ENCODE measurements at places on chromosomes 6 and 20.
A peak's percentile ranks its signal among the peaks of the same experiment; 100 is the strongest.

DNA sequence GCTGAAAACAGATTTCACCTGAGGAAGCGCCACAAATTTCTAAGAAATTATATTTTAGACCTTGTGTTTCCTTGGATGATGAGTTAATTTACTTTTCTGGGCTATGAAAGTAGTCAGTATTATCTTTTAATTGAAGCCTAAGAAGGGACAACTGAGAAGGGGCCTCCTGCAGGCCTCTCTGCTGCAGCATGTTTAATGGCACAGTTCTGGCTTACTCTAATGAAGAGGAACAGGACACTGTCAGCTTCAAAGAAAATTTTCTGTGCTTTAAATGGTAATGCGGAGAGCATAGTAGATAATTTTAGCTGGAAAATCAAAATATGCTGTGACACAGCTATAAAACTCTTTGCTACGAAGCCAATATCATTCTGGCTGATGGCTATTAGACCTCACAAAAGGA, 167.4 kb downstream of the HDGFL1 start:
- no peak for DNase-seq

GRCh38 chr6:136007345-136007744, 155.8 kb downstream of the PDE7B start:
- no peak for DNase-seq

DNA sequence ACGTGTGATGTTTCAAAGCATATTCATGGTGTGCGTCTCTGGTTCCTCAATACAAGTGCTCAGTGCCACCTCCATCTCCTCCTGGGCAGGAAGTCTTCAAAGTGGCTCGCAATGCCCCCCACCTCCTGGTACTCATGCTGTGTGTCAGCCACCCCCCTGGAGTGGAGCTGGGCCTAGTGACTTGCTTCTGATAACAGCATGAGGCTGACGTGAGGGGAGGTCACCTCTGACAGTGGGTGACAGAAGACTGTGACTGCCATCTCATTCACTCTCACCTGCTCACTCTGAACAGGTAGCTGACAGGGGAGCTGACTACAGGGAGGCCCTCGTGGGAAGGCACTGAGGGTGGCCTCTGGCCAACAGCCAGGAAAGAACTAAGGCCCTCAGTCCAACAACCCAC, 92.4 kb upstream of the NFATC2 start:
- DNase-seq = no peak

DNA sequence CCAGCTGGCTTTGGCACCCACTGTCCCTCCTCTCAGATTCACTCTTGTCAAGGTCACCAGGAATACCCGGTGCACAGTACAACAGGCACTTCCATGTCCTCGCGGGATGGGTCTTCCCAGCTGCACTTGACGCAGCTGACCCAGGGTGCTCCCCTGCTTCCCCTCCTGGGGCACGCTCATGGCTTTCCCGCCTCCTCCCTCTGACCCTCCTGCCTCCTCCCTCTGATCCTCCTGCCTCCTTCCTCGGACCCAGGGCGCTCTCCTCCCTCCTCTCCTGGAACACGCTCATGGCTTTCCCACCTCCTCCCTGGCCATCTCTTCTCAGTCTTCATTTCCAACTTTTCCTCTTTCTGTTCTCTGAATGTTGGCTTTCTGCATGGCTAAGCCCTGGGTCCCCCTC, 42.1 kb downstream of the FAM209B start:
- DNase-seq = no peak

GRCh38 chr6:55772730-55773129, 102.7 kb downstream of the BMP5 start:
- DNase-seq = no peak

DNA sequence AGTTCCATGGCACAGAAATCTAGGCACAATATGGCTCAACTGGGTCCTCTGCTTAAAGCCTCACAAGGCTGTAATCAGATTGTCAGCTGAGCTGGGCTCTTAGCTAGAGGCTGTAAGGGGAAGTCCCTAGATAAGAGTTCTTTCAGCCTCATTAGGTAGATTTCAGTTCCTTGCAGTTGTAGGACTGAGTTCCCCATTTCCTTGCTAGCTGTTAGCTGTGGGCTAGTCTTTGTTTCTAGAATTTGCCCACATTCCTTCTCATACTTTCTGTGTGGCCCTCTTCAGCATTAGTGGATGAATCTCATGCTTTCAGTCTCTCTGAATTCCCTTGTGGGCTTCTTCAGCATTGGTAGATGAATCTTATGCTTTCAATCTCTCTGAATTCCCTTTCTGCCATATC, 71.0 kb upstream of the MRAP2 start:
- DNase-seq = no peak

- DNase-seq = no peak
These were observed 218.3 kb upstream of the FLRT3 start for GRCh38 chr20:14555676-14556075.

- no peak for DNase-seq
These were observed 747.1 kb upstream of the ADGRB3 start for GRCh38 chr6:67887747-67888545.

- DNase-seq = no peak
These were observed 98.3 kb downstream of the MACROD2 start for GRCh38 chr20:14093652-14094051.

DNA sequence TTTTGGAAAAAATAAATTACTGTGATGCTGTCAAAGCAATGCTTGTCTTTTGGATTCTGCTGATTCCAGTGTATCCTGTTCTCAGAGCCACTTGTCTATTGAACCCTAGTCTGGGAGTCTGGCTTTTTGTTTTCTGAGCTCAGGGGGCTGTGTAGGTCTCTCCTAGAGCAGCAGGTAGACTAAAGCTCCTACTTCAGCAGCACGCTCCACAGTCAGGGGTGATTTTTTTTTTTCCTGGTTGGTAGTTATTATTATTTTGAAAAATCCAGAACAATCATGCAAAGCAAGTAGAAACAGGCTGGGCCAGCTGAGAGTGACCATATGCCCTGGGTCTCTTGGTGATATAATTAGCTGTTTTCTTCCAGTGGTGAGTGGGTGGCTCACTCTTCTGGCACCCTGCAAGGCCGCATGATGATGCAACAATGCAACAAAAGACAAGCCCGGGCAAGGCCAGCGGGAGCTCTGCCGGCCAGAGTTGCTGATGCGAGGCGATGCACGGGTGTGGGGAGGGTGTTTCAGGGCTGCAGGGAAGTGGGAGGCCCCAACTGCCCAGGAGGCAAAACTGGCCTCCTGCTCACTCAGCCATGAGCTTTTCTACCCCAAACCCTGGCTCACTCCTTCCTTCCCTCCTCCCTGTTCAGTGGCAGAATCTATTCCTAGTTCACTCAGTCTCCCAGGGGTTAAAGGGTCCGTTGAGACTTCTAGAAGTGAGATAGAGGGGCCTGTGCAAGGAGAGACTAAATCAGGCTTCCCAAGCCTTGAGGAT, 11.5 kb upstream of the CDKN1A start:
- DNase-seq = no peak

DNA sequence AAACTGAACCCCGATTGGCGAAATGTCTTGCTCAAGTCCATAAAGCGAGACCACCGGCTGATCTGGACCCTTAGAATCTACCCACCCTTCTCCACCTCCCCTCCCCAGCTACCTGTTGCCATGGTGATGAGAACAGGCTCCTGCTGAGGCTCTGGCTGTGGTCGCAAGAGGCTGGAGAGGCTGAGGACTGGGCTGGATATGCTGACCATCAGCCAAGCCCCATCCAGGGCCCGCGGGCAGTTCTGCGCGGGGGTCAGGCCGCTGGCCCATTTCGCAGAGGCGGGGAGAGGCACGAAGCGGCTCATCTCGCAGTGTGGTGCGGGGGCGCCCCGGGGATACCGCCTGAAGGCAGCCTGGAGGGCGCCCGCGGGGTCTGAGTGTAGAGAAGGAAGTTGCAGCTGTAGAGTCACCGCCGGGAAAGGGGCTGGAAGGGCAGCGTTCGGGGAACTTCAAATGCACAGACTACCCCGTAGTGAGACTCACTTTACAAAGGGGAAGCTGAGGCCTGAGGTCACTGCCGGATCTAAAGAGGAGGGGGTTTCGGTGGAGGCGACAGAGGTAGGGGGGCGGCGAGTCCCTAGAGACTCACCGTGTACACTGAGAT, 671 bp downstream of the TAPBP start:
- peak; percentile 46 for DNase-seq

DNA sequence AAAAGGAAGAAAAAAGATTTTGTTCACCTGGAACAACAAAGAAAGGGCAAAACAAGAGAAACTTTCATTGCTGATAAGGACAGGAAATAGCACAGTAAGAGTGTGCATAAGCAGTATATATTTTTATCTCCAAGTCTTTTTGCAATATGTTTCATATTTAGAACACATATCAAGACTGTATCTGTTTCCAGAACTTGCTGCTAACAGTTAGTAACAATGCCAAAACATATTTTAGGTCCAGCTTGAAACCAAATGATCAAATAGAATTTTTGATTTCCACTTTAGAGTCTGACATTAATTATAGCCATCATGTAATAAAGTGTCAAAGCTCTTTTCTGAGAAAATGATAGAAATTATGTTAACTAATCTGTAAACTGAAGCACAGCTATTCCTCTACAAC, 143.5 kb upstream of the SUPT3H start:
- DNase-seq = no peak

GRCh38 chr6:33828764-33829731, 25.2 kb upstream of the MLN start:
- DNase-seq = no peak

- no peak for DNase-seq
These were observed 4.6 kb upstream of the TNFRSF6B start for GRCh38 chr20:63691711-63692435.

DNA sequence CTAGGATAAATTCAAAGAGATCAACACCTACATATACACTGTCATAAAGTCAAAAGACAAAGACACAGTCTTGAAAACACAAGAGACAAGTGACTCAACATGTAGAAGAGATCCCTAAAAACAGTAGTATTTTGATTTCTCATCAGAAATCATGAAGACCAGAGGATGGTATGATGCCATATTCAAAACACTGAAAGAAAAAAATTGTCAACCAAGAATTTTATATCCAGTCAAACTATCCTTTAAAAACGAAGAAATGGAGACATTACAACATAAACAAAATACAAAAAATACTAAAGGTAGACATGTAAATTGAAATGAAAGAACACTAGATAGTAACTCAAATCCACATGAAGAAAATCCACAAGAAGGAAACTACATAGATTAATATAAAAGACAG, 27.3 kb upstream of the HBS1L start:
- no peak for DNase-seq

DNA sequence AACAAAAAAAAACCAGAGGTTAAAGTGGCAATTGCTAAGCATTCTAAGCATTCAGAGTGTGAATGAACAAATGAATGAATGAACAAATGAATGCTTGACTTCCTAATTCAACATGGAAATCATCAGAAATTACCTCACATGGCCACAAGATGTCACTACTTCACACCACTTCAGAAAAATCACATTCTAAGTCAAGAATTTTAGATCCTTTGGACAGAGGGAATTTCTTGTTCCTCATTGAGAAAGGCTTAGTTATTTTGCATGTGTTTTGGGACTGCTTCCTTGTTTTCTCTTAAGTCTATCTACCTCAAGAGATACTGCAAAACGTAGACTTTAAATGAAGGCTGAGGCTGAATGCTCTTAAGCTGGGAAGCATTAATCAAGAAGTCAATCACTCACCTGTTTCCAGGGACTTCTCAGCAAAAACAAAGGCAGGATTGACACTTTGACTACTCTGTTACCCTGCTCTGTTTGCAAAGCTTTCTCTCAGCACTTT, 120.2 kb downstream of the MBOAT1 start:
- no peak for DNase-seq

DNA sequence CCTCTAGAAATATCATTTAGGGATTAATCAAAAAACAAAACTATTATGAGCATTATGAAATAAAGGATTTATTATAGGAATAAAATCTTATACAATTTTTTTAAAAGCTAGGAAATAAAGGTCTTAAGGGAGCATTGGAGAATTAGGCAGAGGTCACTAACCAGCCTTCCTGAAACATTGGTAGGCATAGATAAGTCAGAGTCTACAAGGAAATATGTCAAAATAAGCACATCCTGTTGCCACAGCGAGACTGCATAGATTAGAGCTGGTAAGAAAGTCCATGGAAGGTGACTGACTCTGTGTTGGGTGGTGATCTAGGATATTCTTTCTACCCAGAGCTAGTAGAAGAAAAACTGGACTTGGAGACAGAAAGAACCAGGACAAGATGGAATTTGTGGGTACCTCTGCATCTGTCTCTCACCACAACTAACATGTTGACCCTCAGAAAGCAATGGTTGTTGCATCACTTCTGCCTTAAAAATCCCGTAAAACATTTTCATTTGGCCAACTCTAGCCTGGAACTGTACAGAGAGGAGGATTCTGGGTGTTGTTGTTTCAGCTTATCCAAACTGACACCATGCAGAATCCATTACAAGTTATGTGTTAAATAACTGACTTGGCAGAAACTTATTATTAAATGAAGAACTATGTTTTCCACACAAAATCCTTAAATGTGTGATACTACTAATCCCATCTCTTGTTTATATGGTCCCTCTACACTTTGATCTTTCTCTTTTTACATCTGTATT, 77.1 kb downstream of the FBXO5 start:
- DNase-seq = no peak

DNA sequence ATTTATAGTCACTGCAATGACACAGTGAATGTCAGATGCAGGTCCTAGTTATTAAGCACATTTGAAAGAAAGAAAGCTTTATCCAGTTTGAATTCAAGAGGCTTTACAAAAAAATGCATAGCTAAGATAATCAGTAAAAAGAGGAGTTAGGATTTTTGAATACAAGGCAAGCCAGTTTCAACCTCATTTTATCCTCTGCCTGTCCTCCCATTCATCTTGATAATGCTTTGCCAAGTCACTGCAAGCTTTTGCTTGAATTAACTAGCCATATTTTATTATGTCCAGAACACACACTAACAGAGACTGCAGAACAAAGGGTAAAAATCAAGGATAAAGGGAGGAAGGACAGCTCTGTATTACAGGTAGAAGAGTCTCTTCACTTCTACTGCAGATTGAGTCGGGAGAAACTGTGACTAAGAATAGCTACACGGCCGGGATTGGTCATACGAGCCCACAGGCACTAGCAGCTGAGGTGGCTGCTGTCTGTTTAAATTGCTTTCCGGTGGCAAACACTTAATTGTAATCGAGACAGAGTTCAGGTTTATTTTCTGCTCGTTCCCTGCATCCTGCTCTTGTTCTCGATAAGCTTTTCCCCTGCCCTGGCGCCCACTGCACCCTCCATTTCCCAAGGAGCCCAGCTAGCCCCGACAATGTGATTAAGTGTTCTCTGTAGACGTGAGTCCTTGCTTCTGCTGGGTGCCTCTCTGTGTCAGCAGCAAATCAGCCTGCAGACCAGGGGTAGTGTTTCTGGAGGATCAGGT, 30.5 kb upstream of the AKAP12 start:
- no peak for DNase-seq

- DNase-seq = no peak
These were observed 174.3 kb upstream of the ID4 start for GRCh38 chr6:19662911-19663310.

All from stimulated activated CD4-positive, alpha-beta T cell treated with anti-CD3 and anti-CD28 coated beads, Interleukin-15, amount 100 ng/mL, for 1 hour (primary cell).